Vagina (tissue), 2 donors: ENCODE measurements at places on chromosomes 2 and 18. TPM values are rescaled to one million over a fixed set of nuclear protein-coding genes. Genes with fewer than 3 reads are reported as not detected.

Gene CRYGC
- not detected for total RNA-seq

Gene CNDP1
- 9.8 TPM for total RNA-seq

Gene PLEKHA3
- 5.9 TPM for total RNA-seq

Gene ASPRV1
- 0.49 TPM for total RNA-seq

Gene ABCB11
- total RNA-seq: not detected

Gene ASB18
- not detected for total RNA-seq

Gene ERFE
- total RNA-seq: not detected

Gene GLS
- 88.9 TPM for total RNA-seq

Gene RAD51AP2
- 0.25 TPM for total RNA-seq

Gene MROH2A
- total RNA-seq: not detected

Gene ATP8B1
- total RNA-seq: 41.5 TPM

Gene RUFY4
- total RNA-seq: not detected

Gene METTL4
- 11.5 TPM for total RNA-seq

Gene CYP20A1
- 19.4 TPM for total RNA-seq

Gene CHRND
- not detected for total RNA-seq

Gene SERPINB12
- total RNA-seq: 20.1 TPM

Gene MFSD6
- 84.7 TPM for total RNA-seq

Gene PLCD4
- 12.0 TPM for total RNA-seq

Gene MGAT4A
- total RNA-seq: 20.6 TPM

Gene CKAP2L
- 1.2 TPM for total RNA-seq

Gene GCG
- total RNA-seq: not detected

Gene FSIP2
- 1.2 TPM for total RNA-seq

Gene PSMA8
- not detected for total RNA-seq

Gene ASAP2
- total RNA-seq: 36.3 TPM

Gene TRIM54
- 2.5 TPM for total RNA-seq

Gene SAP130
- 14.2 TPM for total RNA-seq

Gene ASXL3
- total RNA-seq: 5.9 TPM

Gene TWIST2
- total RNA-seq: 214 TPM
